Tibial nerve (tissue), 4 donors: ENCODE measurements at places on chromosomes 5 and 9.

DNA sequence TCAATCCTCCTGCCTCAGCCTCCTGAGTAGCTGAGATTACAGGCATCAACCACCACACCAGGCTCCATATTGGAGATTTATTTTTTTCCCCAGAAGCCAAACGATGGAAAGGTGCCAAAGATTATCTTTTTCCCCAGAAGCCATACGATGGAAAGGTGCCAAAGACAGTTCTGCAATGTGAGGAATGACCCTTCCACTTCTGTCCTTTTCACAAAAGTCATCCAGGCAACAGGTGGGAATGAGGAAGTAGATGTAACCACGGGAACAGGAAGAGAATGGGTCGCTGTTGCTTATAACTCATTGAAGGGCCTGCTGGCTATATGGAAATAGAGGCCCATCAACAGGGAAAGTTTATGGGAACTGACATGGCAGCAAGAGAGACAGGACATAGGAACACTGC lies 233.7 kb upstream of the MSX2 start:
- DNase-seq = no peak

DNA sequence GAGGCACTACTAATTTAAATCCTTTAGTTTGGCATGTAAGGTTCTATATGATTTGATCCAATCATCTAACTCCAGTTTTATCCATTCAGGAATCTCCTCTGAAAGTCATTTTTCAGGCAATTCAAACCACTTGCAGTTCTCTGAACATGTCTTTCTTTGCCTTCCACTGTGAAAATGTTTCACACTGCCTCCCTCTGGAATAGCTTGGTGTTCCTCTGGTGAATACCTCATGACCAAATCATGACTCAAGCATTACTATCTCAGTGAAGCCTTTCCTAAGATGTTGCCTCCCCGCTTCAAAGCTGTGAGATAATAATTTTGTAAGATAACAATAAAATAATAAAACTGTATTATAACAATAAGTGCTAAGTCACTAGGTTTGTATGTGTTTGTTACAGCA lies 981.1 kb downstream of the DTWD2 start:
- no peak for DNase-seq

DNA sequence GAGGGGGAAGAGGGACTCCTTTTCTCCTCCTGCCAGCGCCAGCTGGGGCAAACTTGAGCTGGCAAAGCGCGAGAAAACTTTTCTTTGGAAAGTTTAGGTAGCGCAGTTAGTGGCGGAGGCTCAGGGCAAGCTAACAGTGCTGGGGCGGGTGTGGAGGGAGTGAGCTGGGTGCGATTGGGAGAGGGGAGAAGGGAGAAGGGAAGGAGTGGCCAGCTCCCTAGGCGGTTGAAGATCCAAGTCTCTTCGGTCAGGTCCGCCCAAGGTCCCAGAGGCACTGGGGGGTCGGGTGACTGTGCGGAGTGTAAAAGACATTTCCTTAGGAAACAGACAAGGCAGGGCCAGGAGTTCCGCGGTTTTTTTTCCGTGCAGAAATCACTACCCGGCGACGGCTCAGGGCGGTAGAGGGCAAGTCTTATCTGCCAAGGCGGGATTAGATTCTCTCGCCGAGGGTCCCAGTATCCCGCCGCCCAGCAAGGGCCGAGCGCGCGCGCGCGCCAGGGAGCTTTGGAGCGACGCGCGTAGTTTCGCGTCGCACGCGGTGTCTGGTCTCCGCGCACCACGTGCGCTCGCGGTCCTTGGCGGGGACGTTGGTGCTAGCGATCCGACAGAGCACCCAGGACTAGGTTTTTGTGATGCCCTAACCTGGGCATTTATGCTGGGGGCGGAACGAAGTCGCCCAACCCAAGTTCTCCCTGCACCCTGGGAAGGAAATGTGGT lies 33.6 kb upstream of the NFIB start:
- DNase-seq = no peak

DNA sequence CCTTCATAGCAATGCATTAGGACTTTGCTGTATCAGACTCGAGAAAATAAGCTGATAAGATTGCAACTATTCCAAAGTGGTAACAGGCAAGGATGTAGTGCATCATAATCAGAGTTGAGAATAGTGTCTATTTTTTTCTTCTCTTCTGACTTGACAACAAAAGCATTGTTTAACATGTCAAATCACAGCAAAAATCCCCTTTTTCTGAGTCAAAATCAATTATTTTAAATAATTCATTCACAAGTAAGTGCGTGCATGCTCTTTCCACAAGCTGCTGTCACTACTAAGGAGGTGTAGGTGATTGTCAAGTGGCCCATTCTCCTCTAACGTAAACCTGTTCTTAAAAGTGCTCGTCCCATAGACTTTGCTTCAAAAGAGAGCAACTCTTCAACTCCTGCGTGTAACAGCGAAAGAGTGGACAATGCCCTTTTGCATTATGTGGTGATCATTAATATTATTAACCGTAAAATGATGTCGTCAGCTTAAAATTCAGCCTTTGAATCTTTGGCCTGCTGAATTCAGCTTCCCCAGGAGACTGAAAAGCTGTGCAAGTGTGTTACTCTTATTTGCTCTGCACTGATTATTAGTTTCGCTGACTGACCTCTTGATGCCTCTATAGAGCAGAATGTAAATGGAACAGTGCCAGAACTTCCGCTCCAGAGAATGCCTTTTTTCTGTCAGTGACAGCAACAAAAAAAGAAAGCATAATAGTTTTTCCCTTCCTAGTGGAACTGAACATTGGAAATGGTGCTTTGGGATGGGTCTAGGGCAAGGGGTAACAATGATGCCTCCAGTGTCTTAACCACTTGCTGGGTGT lies 680.8 kb upstream of the SEMA6A start:
- no peak for DNase-seq

- no peak for DNase-seq
Observed at GRCh38 chr9:85178474-85178873, 508.9 kb downstream of the NTRK2 start.

DNA sequence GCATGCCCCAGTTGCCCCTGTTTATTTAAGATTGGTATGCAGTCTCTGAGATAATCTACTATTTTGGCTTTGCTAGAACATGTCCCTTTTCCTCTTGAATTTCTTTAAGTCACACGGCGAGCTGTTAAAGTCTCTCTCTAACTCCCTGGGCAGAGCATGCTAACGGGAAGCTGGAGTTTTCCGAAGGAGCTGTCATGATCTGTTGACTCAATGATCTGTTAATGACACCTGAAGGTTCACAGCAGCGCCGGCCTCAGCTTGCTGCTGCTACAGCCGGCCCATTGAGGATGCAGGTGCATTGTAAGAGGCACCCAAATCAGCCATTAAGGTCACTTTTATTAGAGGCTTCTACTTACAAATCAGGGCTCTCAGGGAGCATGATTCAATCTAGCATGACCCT lies 1203.4 kb downstream of the MAT2B start:
- DNase-seq = no peak

- no peak for DNase-seq
Observed at GRCh38 chr5:16894236-16895057, 41.6 kb downstream of the MYO10 start.

DNA sequence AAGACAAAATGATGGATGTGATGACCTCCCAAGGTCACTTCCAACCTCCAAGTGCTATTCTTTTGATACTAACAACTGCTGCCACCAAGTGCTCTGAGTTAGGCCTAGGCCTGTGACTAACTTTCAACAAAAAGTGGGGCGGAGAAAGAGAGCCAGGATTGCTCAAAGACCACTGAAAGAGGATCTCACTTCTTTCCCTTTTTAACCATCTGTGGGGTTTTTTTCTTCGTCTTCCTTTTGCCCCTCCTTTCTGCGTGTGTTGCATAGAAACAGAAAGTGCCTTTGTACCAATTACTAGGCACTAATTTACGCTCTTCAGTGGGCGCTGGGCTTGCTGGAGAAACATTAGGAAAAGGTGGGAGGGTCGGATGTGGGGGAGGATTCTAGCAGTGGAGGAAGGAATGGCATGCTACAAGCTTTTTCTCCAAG lies 8.0 kb downstream of the KLF9 start:
- no peak for DNase-seq

- DNase-seq = no peak
Observed at GRCh38 chr9:4573176-4573575, 82.9 kb downstream of the SLC1A1 start.

GRCh38 chr9:121741228-121741918 lies 89.9 kb downstream of the DAB2IP start:
- no peak for DNase-seq

DNA sequence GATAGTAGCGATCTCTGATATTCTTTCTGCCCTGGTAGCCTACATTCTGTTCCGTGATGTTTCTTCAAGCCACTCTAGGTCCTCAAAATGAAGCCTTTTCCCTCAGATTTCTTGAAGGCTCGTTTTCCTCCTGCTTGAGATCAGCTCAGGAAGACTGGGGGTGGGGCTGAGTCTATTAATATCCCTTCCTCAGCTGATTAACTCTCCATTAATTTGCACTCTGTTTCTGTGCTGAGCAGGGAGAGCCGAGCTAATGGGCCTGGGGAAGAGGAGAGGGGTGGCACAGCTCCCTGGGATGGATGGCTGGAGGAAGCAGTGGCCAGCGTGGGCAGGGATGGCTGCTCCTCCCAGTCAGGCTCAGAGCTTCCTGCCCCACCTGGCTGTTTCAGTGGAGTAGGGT lies 93.3 kb downstream of the PPARGC1B start:
- DNase-seq = no peak
